ENCODE measurements at places on chromosomes 2 and 18.

DNA sequence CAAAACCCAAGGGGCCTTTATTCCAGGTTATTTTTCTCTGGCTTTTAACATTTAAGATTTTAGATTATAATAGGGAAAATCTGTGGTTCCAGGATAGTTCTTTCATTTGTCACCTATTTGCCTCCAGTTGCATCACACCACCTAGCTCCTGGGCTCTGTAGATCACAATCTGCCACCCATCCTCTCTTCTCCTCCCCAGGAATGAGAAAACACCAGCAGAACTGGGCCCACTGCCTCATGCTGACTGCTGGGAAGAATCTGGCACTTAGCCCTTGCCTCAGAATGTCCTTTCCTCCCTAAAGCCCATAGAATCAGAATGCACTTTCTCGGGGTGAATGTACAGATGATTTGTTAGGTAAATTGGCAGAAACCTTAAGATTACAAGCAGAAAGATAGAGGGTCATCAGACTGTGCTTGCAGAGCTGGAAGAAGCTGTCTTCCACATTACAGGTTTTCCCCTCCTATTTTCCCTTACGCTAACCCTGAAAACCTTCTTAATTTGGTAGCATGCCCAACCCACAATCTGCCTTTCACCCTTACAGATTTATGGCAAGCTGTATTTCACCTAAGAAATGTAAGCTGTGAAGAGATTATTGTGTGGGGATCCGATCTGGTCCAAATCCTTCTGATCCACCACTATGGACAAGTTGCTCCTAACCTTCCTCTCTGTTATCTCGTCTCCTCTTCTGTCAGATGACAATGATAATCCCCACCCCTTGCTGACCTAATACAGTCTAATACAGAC, 72.6 kb downstream of the LRRC30 start:
- no peak for DNase-seq

DNA sequence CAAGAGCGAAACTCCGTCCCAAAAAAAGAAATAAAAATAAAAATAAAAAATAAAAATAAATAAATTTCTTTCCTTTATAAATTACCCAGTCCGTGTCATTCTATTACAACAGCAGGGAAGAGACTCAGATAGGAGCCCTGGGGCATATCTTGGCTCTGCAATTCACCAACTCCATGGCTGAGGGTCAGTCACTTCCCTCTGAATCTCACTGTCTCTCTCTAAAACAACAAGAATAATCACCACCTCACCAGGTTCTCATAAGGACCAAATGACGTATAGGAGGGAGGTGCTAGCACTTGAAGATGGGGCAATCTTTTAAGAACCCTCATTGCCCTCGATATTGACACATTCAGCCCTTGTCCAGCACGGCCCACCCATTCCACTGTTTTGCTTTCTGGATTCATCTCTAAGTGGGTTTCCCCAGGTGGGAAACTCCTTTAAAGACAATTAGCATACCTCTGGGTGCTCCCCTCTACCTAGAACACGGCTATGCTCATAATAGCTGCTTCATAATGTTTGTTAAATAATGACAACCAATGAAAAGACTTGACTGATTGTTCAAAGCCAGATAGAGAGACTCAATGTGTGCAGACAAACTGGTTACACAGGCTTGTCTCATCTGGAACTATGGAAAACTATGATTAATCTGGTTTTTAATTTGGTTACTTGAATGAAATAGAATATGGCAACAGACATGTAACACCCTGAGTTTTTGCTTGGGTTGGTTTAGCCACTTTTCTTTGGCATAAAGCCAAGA, 15.1 kb downstream of the MYCN start:
- no peak for DNase-seq

DNA sequence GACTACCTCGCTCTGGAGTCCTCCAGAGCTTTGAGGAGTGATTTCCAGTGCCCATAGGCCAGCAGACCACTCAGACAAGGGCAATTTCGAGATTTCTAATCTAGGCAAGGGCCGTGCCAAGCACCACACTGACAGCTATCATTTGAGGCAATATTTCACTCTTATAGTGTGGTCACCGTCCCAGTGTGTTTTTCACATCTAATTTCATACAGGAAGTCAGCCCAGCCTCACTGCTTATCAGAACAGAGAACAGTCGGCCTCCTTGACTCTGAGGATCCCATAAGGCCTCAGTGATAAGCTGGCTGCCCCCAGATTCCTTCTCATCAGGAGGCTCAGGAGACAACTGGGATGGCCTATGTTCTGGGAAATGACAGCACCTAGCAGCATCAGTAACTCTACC, 581 bp downstream of the CAPN14 start:
- no peak for DNase-seq

- DNase-seq: no peak
Measured at GRCh38 chr2:27822049-27822448, 50.5 kb downstream of the MRPL33 start.

- no peak for DNase-seq
Measured at GRCh38 chr18:44773640-44774155, 93.0 kb downstream of the SETBP1 start.

Measured in activated CD8-positive, alpha-beta memory T cell treated with anti-CD3 and anti-CD28 coated beads for 1 hour (primary cell).